ENCODE measurements at places on chromosomes 11 and 22. TPM values are rescaled to one million over a fixed set of nuclear protein-coding genes. Genes with fewer than 3 reads are reported as not detected.

MRGPRE gene
- not detected for total RNA-seq

GRCh38 chr22:46910624-46911023 is 148.2 kb downstream of the TBC1D22A start:
- no peak for DNase-seq

- no peak for DNase-seq
These were observed 63.7 kb downstream of the MACROD1 start for GRCh38 chr11:64102005-64102738.

DNA sequence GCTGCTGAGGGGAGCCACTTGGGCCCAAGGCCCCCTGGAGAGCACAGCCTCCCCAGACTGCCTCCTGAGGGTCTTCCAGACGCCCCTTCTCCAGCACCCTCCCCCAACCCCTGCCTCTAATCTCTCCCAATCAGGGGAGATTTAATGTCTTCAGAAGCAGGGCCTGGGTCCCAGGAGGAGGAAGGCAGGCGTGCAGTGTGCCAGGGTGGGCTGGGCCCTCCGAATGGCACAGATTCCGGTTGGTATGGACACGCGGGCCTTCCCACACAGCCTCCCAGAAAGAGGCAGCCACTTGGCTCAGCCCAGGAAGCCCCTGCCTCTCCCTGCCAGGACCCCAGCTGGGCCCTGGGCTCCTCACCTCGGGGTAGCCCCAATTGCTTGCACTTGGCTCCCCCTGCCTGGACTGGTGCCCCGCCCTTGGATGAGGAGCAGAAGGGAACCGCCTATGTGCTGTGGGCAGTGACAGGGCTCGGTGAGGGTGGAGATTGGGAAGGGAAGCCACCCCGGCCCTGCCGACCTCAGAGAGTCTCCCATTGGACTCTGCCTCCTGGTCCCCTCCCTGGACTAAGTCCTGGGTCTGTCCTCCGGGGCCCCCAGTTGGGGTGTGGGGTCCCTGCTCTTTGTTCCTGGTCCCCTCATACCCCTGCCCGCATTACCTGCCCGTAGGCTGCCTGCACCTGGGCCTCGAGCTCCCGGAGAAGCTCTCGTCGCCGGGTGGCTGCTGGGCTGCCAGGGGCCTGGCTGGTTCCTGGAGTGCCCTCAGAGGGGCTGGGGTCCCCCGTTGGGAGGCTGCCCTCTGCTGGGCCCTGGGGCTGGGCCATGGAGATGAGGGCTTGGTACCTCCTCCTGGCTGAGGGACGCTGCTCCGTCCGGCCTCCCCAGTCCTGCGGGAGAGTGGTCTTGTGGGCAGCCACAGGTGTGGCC is 572 bp upstream of the CABP2 start:
- no peak for DNase-seq

INCENP gene
- 12.2 TPM for total RNA-seq

- DNase-seq = no peak
These were observed 9.4 kb upstream of the NPTXR start for GRCh38 chr22:38853196-38853651.

SRRD gene
- total RNA-seq = 28.2 TPM

DNA sequence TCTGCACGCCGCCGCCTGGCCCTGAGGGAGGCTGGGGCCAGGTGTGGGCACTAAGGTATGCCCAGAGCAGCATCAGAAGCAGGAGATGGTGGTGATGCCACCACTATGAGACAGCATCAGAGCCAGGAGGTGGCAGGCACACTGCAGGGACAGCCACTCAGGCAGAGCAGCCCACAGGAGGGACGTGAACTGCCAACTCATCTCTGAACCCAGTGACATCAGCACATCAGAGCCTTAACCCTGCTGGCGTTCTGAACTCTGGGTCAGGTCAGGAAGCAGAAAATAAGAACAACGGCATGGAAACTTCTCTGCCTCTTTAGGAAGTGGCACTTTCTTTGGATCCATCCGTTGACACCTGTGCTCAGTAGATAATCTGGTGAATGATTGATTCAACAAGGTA is 14.7 kb upstream of the IFT27 start:
- no peak for DNase-seq

- DNase-seq = no peak
These were observed 9.9 kb downstream of the NUMA1 start for GRCh38 chr11:72070491-72070890.

DNA sequence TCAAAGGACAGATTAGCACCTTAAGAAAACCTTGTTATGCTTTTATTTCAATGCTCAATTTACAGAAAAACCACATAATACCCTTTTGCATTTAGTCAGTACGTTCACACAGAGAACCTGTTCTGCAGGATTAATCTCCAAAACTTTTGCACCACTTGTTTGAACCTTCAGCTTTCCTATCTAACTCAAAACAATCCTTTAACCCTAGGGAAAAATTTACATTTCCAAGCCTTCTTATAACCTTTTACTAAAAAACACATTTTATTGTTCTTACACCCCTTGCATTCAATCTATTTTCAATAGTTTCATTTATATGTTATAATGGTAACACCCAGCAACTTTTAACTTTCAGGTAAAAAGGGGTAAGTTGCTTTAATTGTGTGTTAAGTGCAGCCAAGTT is 952.5 kb upstream of the CNTN5 start:
- no peak for DNase-seq

SMIM35 gene
- total RNA-seq = not detected

ALX4 gene
- total RNA-seq = 0.11 TPM

DNA sequence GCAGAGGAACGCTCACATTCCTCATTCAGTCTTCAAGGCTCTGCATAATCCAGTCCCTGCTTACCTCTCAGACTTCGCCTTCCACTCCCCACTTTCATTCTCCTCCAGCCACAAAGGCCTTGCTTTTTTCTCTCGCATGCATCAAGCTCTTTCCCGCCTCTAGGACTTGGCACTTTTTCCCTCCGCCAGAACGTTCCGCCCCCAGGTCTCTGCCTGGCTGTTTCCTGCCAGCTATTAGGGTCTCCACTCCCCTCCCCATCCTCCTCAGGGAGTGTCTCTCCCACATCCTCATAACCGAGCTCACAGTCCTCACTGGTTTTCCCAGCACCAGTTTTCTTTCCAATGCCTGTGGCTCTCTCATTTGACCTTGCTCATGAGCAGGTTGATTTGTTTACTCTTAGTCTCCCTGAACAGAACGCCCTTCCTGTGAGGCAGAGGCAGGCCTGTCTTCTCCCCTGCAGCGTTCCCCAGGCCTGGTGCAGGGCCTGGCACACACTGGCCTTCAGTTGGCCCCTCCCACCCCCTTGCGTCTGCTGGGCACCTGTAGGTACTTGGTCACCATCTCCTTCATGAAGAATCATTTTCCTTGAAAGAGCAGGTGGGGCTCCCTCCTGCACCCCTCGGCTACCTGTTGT is 75.2 kb downstream of the RTL6 start:
- DNase-seq = no peak

DNA sequence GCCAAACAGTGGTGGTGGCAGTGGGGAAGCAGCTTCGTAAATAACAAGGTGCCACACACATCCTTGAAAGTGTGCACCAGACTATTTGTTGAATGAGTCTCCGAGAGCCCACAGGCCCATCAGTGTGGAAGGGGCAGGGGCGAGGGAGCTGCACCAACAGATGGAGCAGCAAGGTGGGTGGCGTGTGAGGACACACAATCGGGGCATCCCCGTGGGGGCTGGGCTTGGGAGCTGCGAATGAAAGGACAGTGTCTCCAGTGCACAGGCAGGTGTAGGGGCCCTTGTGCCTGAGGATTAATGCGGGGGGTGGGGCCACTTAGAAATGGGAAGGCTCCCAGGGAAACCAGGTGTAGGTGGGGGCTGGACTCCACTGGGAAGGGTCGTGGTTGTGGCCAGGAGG is 2.8 kb downstream of the NRXN2 start:
- no peak for DNase-seq

DNA sequence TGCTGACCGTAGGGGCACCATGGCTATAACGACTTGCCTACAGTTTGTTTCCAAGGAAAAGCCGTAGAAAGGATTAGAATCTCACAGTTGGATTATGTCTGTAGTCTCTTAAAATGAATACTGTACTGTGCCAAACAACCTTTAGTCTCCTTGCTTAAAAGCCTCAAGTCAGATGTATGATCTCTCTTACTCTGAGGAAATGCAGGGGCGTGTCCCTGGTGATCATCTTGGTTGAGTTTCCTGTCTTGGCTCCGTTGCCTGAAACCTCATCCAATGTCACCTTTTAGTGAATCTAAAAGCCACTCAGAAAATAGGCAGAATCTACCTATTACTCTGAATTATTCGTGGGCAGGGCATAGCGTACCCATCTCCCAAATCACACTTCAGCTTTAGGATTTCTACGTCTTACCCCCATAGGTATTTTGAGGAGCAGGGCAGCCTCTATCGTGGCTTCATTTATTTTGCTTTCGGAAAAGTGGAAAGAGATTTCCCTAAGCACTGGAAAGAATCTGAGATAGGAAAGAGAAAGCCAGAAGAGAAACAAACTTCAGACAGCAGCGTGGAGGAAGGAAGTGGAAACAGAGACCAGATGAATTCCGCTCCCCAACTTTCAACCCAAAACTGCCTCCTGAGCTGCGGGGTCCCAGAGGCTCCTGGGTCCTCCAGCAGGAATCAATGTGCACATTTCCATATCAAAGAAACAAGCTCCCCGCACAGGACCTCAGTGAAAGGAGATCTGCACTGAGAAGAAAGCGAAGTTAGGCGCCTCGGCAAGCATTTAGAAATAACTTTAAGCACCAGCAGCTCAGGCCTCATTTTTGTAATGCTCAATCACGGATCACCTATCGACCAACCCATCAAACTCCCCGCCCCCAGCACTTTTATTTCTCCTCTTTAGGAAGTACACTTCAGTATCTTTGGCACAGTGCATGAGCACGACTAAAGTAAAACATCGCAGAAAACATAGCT is 245.8 kb downstream of the ETS1 start:
- no peak for DNase-seq

MUC2 gene
- total RNA-seq = not detected

DNA sequence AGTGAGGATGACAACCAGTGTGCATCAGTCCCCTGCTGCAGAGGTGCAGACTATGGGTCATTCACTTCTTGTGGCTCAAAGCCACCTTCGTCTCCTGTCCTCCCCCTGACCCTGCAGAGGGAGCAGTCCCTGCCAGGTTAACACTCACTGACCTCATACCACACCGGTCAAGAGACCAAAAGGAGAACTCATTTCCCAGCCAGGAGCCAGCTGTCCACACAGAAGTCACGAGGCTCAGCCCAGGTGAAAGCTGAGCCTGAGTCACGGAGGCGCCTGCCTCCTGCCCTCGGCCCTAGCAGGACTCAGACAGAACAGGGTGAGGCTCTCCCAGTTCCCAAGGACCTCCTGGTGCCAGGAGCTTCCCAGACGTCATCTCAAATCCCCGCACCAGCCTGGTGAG is 103.7 kb downstream of the MN1 start:
- no peak for DNase-seq

DNA sequence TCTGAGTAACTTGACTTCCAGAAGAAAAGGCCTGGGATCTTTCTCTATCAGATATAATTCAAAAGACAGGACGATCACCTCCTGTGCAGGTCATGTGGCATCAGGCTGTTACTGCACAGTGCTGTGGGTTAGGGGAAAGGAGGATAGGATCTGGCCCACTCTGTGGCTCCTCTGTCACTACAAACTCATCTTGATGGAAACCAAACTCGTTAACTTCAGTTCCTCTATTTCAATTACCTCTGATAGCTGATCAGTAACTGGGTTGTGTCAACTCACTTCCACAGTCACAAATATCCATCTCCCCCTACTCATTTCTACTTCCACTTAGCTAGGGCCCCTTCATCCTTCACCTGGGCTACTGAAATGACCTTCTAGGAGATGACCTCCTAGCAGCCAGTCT is 95.2 kb downstream of the RCN1 start:
- no peak for DNase-seq

SLC22A12 gene
- total RNA-seq = not detected

THY1 gene
- 5.4 TPM for total RNA-seq

- no peak for DNase-seq
These were observed 302.0 kb downstream of the KIRREL3 start for GRCh38 chr11:126698576-126698975.

TENM4 gene
- total RNA-seq = 5.2 TPM

DNA sequence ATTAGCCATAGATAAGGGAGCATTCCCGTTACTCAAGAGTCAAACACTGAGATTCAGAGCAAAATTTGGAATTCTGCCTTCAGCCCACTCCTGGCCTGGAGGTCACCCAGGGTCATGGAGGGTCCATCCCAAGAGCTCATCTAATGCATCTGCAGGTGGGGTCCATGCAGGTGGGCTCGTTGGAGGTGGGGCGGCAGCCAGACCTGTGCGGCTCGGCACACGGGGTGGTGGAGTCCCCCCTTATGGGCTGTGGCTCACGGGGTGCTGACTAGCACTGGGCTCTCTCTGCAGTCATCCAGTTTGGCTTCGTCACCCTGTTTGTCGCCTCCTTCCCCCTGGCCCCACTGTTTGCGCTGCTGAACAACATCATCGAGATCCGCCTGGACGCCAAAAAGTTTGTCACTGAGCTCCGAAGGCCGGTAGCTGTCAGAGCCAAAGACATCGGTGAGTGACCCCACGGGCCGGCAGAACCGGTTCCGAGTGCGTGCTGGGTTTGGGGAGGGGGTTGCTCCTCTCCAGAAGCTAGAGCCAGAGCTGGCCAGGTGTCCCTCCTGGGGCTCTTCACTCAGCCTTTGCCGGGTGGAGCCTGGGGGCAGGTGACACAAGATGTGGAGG is 32.4 kb upstream of the FADD start:
- no peak for DNase-seq

BATF2 gene
- total RNA-seq = 1.1 TPM

YAP1 gene
- 93.0 TPM for total RNA-seq

GRCh38 chr22:40383905-40384304 is 13.5 kb downstream of the SGSM3 start:
- no peak for DNase-seq

DNA sequence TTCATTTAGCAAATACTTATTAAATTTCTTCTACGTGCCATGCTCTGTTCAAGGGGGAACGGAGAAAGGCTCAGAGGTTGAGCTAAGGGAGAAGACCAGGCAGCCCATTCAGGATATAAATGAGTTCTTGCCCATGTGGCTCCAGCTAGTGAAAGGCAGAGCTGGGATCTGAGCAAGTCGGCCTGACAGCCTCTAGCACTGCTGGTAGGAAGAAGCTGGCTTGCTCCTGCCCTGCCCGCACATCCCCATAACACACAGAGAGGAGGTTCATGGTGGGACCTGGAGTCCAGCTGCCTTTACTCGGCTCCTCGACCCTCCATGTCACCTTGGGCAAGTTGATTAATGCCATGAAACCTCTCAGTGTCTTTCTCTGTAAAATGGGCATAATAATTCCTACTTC is 2.0 kb downstream of the SLC15A3 start:
- no peak for DNase-seq

- DNase-seq = no peak
These were observed 6.7 kb downstream of the P2RX3 start for GRCh38 chr11:57344826-57345225.

DNA sequence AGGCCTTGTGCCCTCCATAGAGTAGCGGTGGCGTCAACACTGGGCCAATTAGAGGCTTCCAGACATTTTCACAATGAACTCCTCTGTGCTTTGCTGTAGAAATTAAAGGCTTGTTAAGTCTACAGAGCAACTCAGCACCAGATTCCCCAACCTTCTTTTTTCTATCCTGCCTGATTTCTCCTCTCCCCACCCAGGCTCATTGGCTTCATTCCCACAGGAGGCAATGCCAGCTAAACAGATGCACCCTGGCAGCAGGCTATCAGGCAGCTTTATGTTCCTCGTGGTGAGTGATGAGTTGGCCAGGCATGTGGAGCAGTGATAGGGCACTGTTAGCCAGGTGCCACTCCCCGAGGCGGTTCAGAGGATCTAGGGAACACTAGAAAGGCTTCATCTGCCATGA is 4.8 kb downstream of the DIXDC1 start:
- DNase-seq = peak; percentile 75
